ENCODE measurements at places on chromosomes 13 and 19.
A peak's percentile ranks its signal among the peaks of the same experiment; 100 is the strongest.

- DNase-seq = peak; percentile 90
Observed at GRCh38 chr19:53196777-53197396, 3.7 kb upstream of the ZNF665 start.

GRCh38 chr19:47049307-47049700 is 880 bp upstream of the TMEM160 start:
- DNase-seq = no peak

GRCh38 chr13:93529961-93530360 is 303.4 kb downstream of the GPC6 start:
- no peak for DNase-seq

GRCh38 chr13:39306639-39307589 is 268.7 kb downstream of the NHLRC3 start:
- DNase-seq = no peak

GRCh38 chr13:38752686-38753085 is 65.8 kb downstream of the FREM2 start:
- no peak for DNase-seq

DNA sequence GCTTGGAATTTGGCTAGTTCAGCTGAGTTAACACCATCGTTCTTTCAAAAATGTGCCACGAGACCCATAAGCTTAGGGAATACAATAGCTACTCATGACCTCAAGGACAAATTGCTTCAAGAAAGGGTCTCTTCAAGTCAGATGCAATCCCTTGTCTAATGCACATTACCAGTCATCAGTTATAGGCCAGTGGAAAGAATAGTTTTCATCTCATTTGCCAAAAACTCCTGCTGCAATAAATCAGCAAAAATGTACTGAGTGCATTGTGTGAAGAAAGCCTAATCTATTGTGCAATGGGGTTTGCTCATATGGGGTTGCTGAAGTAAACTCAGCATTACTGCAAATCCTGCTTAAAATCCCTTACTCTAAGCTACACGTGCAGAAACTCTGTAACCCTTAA is 208.3 kb upstream of the NBEA start:
- DNase-seq = no peak

GRCh38 chr13:50650592-50651504 is 192.6 kb downstream of the DLEU7 start:
- peak; percentile 31 for DNase-seq

- DNase-seq = no peak
Observed at GRCh38 chr13:103187721-103188156, 121.5 kb upstream of the SLC10A2 start.

DNA sequence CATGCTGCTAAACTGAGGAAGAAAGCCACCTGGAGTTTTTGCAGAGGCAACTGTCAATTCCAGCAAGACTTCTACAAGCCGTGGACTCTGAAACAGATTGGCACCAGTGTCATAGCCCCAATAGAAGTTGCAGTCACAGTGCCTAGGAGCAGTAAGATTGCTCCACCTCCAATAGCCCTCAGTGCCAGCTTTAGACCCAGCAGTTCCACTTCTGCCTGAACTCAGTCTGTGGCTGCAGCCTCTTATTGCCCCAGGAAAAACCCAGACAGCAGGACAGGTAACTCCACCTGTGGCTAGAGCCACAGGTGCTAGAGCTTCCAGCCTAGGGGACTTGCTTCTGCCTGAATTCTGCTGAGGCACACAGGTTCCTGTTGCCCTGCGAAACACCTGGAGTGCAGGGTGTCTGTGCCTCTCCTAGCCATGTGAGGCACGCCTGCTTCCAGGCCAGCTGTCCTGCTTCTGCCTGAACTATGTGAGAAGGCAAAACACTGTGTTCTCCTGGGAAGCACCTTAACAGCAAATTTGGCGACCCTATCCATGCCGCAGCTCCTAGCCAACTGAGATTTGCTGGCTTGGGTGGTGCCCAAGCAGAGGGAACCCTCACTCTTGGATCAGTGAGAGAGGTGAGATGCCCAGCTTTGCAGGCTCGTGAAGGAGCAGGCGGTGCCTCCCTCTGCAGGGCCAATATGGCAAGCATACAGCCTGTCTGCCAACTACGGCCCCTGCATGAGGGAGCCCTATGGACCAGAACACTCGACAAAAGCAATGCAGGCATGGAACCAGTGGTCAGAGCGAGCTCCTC is 607.6 kb downstream of the PCDH17 start:
- DNase-seq = no peak
